HEK293T (cell line): ENCODE measurements at places on chromosomes 11 and 22.

DNA sequence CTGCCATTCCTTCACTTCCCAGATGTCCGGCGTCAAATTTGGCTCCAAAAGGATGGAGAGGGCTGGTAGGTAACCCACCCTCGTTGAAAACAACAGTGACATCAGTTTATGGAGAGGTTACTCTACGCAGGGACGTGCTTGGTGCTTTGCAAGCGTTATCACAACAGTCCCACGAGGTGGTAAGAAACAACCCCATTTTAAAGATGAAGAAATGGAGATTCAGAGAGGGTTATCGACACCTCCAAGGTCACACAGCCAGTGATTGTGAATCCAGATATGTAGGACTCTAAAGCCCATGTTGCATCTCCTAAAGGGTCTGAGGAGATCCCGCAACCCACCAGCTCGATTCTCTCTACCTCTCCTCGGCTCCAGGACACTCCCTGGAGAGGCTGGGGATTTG lies 773 bp downstream of the MIAT start:
- DNase-seq: no peak

- no peak for DNase-seq
These were observed 62.4 kb upstream of the CD5 start for GRCh38 chr11:61039916-61040315.

- DNase-seq: no peak
These were observed 4.6 kb downstream of the ETS1 start for GRCh38 chr11:128582496-128583366.

DNA sequence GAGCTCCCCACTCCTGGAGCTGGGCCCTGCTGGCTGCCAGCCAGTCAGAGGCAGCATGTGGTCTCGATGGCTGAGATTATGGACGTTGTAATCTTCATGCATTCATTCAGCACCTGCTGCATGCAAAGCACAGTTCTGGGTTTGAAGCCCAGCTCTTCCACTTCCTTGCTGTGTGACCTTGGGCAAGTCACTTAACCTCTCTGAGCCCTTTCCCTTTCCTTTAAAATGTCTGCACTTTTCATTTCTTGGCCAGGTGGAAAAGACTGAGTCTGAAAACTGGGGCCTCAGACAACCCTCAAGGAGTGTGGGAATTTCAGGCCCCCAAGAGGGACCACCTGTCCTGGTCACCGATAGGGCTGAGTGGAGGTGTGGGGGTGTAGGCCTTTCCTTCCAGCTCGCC lies 24.6 kb upstream of the MYEOV start:
- no peak for DNase-seq

- DNase-seq: no peak
These were observed 66.1 kb upstream of the THY1 start for GRCh38 chr11:119489087-119489486.

GRCh38 chr11:44308256-44308922 lies 1.6 kb downstream of the ALX4 start:
- no peak for DNase-seq

DNA sequence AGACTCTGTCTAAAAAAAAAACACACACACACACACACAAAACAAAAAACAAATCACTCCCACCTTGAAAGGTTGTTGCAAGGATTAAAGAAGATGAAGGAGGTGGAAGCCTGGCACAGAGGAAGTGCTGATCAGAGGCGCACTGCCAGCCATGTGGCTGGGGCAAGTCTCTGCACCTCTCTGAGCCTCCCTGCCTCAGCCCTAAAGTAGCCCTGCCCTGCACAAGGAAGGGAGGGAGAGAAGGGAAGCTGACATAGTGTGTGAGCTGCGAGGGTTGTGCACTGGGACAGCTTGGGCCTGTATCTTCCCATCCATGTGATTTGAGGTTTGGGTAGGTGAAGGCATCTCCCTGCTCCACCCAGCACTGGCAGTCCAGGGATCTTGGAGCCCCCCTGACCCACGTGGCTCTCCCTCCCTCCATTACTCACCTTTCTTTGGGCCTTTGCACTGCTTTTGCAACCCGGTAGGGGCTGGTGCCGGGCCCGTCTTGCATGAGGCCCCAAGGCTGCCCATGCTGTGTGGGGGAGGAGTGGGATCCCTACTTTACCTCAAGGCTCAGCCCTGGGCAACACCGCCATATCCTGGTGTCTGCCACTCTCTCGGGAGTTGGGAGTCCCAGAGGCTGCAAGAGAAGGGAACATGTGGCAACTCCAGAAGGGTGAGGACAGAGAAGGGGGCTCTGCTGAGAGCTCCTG lies 30.5 kb downstream of the IFT27 start:
- no peak for DNase-seq

DNA sequence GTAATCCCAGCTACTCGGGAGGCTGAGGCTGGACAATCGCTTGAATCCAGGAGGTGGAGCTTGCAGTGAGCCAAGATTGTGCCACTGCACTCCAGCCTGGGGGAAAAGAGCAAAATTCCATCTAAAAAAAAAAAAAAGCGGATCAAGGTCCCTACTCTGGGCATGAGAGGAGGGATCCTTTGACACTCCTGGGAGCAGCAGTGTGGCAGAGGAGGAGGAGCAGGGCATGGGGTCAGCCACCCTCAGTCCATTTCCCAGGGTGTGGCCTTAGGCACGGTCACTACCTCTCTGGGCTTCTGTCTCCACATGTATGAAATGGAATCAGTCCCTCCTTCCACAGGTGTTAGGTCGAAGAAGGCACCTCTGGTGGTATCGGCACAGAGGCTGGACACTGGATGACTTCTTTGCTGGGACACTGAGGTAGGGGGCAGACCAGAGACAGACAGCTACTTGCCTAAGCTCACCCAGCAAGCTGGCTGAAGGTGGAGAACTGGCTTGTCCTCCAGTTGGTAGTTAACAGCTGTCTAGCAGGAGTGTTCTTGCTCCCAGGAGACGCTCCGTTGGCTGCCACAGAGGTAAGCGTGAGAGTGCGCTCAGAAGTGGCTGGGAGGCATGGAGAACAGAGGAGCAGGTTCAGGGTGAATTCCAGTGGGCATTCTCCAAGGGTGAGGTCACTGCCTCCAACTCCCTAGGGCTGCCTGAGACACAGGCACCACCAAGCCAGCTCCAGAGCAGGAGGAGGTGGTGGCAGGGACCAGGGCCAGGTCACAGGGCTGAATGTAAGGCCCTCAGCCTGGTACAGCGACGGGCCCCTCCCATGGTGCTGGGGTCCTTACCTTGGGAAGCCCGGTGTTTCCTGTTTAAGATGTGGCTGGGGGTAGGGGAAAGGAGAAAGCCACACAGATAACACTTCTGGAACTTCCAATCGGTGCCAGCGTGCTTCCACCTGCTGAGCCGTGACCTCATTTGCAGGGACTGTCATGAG lies 19.5 kb downstream of the TXN2 start:
- DNase-seq: no peak

DNA sequence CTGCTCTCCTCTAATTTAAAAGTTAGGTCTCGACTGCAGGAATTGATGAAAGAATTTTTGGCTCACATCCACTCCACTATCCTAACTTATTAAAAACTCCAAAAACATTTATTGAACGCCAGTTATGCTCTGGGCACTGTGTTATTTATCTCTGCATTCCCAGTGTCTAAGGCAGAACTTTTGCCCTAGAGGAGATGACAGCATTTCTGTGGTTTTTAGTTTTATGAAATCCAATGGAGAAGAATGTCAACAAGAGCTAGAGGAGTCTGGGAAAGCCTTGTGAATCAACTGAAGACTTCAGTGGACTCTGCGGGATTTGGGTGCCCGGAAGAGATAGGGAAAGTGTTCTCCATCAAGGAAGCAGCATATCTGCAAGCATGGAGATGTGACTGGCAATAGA lies 217.0 kb upstream of the PGR start:
- DNase-seq: no peak

GRCh38 chr11:23480736-23481135 lies 620.5 kb upstream of the CCDC179 start:
- DNase-seq: no peak

DNA sequence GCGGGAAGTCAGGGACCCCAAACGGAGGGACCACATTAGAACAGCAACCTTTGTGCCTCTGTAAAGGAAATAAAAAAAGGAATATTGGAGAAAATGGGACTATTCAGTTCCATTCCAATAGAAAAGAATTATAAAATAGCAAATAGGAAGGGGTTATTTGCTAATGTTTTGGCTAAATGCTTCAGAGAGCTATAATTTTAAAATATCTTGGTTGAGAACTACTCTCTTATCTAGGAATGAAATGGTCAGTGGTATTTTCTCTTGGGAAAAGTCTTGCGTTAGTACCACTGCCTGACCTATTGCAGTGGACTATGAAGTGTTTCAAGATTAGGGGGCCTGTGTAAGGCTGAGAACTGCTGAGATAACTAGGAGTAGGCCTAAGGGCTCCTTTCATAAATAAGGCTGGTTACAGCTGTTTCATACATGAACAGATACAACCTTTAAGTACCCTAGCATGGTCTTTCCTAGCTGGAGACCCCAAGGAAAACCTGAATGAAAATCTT lies 6.9 kb upstream of the WEE1 start:
- no peak for DNase-seq

DNA sequence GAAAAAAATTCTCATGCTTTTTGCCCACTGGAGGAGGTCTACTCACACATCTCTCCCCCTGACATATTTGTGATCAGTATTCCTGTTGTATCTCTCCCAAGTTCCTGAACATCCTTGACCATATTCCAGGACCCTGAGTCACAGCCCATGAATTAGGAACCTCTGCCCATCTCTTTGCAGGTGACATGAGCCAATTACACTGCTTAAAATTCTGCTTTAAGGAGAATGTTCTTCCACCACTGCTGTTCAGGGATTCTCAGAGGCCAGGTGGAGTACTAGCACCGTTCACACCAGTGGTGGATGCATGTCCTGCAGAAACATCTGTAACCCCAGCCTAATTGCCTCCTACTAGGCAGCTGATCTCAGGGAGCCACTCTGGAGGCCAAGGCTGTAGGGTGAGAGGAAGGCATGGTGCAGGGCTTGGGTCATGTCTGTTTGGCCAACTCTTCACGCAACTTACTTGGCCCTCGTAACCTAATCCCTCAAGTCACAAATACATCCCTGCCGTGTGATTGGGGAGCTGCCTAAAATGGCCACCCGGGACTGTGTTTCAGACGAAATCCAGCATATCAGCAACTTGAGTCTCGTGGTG lies 104.8 kb downstream of the GGTLC2 start:
- DNase-seq: no peak

DNA sequence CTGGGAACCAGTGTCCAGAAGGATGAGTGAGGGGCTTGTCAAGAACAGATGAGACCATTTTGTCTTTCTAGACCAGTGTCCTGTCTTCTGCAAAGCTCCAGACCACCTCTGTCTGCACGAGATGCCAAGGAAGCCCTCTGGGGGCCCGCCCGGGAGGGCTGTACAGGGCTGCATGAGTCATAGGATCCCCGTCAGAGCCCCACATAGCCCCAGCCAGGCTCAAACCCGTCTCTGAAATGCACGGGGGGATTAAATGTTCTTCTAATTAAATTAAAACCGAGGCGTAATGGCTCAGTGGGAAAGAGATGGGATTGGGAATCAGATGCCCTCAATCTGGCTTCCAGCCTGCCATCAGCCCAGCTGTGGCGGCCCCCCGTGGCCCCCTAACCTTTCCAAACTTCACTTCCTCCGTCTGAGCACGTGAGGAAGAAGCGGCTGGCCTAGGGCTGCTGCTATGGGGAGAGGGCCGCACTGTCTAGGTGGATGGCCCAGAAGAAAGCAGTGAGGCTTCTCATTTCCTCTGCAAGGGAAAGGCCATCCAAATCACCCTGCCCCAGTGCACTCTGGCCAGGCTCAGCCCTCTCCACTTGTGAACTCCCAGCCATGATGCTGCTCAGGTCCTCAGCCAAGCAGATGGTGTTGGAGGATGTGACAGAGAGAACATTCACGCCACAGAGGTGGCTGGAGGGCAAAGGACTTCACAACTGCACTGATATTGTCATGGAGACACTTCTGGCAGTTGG lies 32.8 kb downstream of the KCNQ1OT1 start:
- no peak for DNase-seq

- peak; percentile 46 for DNase-seq
These were observed 49.3 kb downstream of the AHNAK start for GRCh38 chr11:62497132-62497801.

DNA sequence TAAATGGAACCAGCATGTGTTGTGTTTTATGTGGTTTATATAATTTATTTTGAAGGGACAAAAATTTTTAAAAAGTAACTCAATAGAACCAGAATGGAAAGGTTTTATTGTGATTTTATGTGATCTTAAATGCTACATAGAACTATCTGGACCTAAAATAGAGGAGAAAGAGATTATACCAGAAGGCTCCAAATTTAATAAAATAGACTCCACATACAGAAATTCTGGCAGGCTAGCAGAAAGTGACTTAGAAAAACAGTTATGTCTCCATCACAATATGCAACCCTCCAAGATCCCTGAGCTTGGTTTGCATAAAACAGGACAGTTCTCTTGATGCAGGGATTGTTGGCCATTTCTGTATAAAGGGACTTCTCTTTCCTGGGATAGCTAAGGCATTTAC lies 107.9 kb downstream of the BBOX1 start:
- no peak for DNase-seq

- no peak for DNase-seq
These were observed 12.8 kb downstream of the DGCR2 start for GRCh38 chr22:19109198-19110063.
